ENCODE measurements at places on chromosomes 16 and 17.

- DNase-seq: no peak
These were observed 76.6 kb downstream of the STX8 start for GRCh38 chr17:9499041-9499440.

GRCh38 chr17:81254955-81255717, 16.0 kb downstream of the NDUFAF8 start:
- DNase-seq: peak; percentile 11

DNA sequence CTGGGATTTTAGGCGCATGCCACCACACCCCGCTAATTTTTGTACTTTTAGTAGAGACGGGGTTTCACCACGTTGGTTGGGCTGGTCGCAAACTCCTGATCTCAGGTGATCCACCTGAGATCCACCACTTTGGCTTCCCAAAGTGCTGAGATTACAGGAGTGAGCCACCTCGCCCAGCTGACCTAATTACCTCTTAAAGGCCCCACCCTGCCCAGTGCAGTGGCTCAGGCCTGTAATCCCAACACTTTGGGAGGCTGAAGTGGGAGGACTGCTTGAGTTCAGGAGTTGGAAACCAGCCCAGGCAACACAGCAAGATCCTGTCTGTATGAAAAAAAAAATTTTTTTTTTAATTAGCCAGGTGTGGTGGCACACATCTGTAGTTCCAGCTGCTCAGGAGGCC, 2.9 kb upstream of the COASY start:
- DNase-seq: no peak

GRCh38 chr16:22327446-22327775, 30.2 kb downstream of the POLR3E start:
- no peak for DNase-seq

- no peak for DNase-seq
These were observed 4.1 kb downstream of the USP36 start for GRCh38 chr17:78836420-78837021.
